ENCODE measurements at places on chromosomes 3 and 15. TPM values are rescaled to one million over a fixed set of nuclear protein-coding genes. Genes with fewer than 3 reads are reported as not detected.

TJP1 gene
- total RNA-seq = 53.7 TPM

- DNase-seq = no peak
- peak within 1 kb of the TSS; percentile 75 for H3K4me3 ChIP-seq
- H3K27me3 ChIP-seq = no peaks in the 10 kb centered on the region
- H3K36me3 ChIP-seq = no peaks in the 10 kb centered on the region
- peaks cover 7% of the 10 kb centered on the region for H3K4me1 ChIP-seq
Measured at GRCh38 chr15:84981711-84982300, at the start of gene PDE8A. Gene PDE8A (plus strand): TSS chr15:84981856. CDS start chr15:84982163, 307 bp downstream.

GRCh38 chr3:55893045-55893664 lies 406.0 kb upstream of the WNT5A start:
- DNase-seq = peak; percentile 73
- H3K36me3 ChIP-seq = no peaks in the 10 kb centered on the region
- H3K4me1 ChIP-seq = peaks cover 2% of the 10 kb centered on the region

GRCh38 chr3:135627057-135627456 lies 338.5 kb upstream of the PPP2R3A start:
- no peak overlapping the region for H3K4me3 ChIP-seq
- H3K27me3 ChIP-seq = no peaks in the 10 kb centered on the region
- no peaks in the 10 kb centered on the region for H3K4me1 ChIP-seq
- DNase-seq = no peak
- no peaks in the 10 kb centered on the region for H3K36me3 ChIP-seq

DNA sequence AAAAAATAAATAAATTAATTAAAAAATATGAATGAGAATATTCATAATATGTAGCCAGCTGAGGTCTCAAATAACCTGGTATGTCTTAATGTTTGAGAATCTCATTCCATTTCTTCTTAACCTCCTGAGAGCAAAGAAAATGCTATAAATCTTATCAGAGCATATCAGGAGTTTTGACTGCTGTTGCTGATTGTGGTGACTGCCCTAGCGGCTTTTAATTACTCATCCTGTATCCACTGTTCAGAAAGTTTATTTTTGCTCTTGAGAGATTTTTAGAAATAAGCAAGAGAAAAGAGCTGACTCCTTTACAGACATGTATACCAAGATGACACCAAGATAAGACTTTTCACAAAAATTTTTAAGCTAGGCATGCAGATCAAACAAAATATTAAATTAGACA lies 454.8 kb upstream of the CBLB start:
- no peaks in the 10 kb centered on the region for H3K36me3 ChIP-seq
- no peaks in the 10 kb centered on the region for H3K27me3 ChIP-seq
- DNase-seq = peak; percentile 69
- H3K27ac ChIP-seq = no peak overlapping the region
- H3K4me1 ChIP-seq = peaks cover 4% of the 10 kb centered on the region
- H3K4me3 ChIP-seq = no peak overlapping the region
